ENCODE measurements at places on chromosomes 3 and 15.
A peak's percentile ranks its signal among the peaks of the same experiment; 100 is the strongest.

GRCh38 chr3:12175844-12176453 is 17.2 kb upstream of the TIMP4 start:
- no peak for DNase-seq

GRCh38 chr3:109819734-109820133 is 482.4 kb upstream of the DPPA4 start:
- DNase-seq, result no peak

DNA sequence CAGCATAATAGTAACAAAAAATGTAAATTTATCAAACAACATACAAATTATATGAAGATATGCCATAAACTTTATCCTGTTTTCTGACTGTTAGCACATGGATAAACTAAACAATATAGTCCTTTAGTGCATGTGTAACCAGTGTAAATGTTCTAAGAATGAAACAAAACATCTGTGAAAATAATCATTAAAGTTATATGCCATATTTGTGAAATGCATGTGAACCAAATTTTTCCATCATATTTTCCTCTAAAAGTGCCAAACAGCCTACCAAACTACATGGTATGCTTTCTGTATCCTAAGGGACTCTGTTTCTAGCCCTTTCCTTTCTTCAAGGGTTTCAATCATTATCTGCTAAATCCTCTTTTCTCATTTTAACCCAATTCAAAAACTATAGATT is 23.9 kb upstream of the RSL24D1 start:
- no peak for DNase-seq

GRCh38 chr15:32692286-32692685 is 25.5 kb upstream of the GREM1 start:
- no peak for DNase-seq

DNA sequence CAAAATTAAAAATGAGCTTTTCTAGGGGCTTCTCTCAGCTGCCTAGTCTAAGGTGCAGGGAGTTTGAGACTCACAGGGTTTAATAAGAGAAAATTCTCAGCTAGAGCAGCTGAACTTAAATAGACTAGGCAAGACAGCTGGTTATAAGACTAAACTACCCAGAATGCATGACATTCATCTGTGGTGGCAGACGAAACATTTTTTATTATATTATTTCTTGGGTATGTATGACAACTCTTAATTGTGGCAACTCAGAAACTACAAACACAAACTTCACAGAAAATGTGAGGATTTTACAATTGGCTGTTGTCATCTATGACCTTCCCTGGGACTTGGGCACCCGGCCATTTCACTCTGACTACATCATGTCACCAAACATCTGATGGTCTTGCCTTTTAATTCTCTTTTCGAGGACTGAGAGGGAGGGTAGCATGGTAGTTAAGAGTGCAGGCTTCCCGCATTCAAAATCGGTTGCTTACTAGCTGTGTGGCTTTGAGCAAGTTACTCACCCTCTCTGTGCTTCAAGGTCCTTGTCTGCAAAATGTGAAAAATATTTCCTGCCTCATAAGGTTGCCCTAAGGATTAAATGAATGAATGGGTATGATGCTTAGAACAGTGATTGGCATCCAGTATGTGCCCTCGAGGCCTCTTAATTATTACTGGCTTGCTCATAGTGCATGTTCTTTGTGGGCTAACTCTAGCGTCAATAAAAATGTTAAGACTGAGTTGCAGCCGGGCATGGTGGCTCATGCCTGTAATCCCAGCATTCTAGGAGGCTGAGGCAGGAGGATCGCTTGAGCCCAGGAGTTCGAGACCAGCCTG is 984 bp downstream of the CCR5 start:
- DNase-seq, result no peak

- peak; percentile 41 for DNase-seq
These were observed 4.1 kb upstream of the GCSAM start for GRCh38 chr3:112136959-112137693.

DNA sequence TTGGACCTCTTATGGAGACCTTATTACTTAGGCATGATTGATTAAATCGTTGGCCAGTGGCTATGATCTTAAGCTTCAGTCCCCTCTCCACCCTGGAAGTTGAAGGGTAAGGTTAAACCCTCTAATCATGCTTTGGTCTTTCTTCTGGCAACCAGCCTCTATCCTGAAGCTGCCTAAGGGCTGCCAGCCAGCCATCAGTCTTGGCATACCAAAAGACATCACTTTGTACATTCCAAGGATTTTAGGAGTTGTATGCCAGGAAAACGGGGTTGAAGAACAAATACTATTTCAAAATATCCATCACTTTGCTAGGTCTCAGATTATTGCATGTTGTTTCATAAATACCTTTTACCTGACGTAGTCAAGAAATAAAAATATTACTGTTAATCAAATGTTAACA is 28.9 kb downstream of the UBE2E2 start:
- peak; percentile 28 for DNase-seq

GRCh38 chr15:77500989-77501388 is 80.3 kb downstream of the HMG20A start:
- peak; percentile 85 for DNase-seq

DNA sequence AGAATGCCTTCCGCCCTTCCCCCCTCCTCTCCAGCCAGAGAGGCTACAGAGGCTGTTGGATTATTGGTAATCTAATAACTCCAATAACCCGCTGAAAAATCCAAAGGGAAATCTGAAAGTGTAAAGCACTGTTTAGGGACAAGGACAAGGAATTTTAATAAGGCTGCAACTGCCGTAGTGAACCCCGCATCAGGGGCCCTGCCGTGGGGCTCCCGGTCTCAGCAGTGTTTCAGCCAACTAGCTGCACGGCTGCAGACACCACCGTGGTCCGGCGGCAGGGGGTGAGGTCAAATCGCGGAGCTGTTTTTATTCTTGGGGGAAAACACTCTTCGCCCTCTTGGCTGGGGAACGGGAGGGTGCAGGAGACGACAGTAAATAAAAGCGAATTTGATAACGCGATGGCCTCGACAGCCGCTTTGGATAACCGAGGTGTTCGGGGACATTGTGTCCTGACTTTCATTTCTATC is 6.1 kb downstream of the BCL6 start:
- DNase-seq, result no peak

GRCh38 chr3:184075901-184076300 is 21.0 kb upstream of the HTR3E start:
- DNase-seq, result no peak

GRCh38 chr3:195059006-195059350 is 212.0 kb downstream of the XXYLT1 start:
- DNase-seq, result no peak

DNA sequence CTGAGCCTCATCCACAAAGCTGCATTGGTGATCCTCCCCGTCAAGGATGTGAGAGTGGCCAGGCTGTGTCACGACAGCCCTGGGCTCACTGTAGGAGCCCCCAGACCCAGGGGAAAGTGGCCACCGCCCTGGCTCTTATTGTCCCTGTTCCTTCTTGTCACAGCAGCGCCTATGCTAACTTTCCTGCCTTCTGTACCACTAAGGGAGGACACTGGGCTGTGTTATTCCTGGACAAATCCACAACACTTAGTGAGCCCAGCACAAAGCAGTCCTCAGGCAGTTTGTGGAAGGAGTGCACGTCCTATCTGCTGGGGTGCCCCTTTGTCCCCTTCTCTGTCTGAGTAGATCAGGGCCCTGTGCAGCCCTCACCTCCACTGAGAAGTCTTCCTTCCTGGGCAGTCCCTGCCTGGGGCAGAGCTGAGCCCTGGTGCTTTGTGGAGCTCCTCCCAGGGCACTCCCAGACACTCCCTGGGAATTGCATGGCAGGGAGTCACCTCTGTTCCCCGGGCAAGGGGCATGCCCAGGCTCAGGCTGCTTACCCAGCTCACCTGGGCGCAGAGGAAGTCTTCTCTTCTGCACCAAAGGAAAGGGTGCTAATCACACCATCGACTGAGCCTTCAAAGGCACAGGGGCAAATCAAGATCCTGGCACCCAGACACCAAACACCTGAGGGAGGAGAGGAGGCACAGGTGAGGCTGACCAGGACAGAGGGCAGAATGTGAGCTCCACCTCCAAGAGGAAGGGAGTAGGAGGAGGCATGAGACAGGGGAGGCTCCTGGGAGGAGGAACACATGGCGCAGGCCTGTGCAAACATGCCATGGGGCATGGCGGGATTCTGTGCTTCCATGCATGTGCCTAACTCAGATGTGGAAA is 138.7 kb downstream of the KLF13 start:
- no peak for DNase-seq

DNA sequence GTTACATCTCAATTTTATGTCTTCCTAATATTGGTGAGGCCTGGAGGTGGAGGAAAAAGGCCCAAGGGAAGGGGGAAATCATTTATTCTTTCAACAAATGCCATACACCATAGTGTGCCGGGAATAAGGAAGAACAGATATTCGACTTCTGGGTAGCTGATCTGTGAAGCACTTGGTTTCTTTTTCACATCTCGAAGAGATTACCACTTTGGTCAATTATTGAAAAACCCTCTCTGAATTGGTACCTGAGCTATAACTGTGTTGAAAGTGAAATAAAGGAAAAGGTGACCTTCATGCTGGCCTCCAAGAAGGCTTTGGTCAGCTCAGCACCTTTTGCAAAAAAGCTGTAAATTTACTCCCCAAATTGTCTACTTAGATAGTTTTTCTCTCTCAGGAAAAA is 14.2 kb upstream of the MB21D2 start:
- DNase-seq, result no peak

GRCh38 chr3:196737655-196738054 is 2.0 kb upstream of the PAK2 start:
- DNase-seq, result no peak

DNA sequence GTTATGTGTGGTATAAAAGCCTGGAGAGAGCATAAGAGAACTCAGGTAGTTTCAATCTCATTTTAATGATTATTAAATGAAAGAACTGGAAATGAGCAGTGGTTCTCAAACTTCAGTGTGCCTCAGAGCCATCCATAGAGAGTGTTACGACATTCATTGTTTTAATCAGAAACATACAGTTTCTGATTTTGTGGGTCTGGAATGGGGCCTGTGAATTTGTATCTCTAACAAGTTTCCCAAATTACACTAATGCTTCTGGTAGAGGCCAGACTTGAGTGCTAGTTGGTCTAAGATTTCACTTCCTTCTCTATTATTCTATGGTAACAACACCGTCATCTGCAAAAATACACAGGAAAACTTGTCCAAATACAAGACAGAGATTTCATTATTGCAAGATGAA is 292.0 kb upstream of the NECTIN3 start:
- no peak for DNase-seq

GRCh38 chr3:161939918-161940620 is 443.5 kb downstream of the OTOL1 start:
- no peak for DNase-seq

All from fibroblast of upper back skin (primary cell).